ENCODE measurements at places on chromosomes 3 and 15. TPM values are rescaled to one million over a fixed set of nuclear protein-coding genes. Genes with fewer than 3 reads are reported as not detected.

The GALNT15 gene
- 222 TPM for total RNA-seq

The GOLGA6D gene
- total RNA-seq: not detected

GRCh38 chr3:37772773-37773354 is 88.8 kb upstream of the CTDSPL start:
- no peak overlapping the region for H3K4me3 ChIP-seq
- H3K36me3 ChIP-seq: peaks cover 10% of the 10 kb centered on the region
- no peaks in the 10 kb centered on the region for H3K27me3 ChIP-seq
- DNase-seq: no peak
- H3K27ac ChIP-seq: peak overlapping the region; percentile 81
- H3K4me1 ChIP-seq: peaks cover 13% of the 10 kb centered on the region

DNA sequence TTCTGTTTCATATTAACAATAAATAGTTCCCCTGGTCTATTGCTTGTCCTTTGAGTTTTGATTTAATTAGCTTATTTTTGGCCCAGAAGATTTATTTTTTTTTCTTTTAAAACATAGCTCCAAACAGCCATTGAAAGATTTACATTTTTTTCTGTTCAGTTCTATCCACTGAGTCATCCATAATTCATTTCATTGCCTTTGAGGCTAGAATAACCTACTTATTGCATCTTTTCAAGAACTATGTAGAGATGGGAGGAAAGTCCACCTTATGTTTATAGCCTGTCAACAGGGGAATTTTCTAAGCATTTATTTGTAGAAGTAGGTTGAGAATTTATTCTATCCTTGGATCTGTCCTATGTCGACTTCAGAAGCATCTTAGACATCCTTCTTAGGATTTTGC is 53.4 kb upstream of the CHD2 start:
- H3K4me3 ChIP-seq: no peak overlapping the region
- H3K36me3 ChIP-seq: no peaks in the 10 kb centered on the region
- no peaks in the 10 kb centered on the region for H3K27me3 ChIP-seq
- DNase-seq: no peak

DNA sequence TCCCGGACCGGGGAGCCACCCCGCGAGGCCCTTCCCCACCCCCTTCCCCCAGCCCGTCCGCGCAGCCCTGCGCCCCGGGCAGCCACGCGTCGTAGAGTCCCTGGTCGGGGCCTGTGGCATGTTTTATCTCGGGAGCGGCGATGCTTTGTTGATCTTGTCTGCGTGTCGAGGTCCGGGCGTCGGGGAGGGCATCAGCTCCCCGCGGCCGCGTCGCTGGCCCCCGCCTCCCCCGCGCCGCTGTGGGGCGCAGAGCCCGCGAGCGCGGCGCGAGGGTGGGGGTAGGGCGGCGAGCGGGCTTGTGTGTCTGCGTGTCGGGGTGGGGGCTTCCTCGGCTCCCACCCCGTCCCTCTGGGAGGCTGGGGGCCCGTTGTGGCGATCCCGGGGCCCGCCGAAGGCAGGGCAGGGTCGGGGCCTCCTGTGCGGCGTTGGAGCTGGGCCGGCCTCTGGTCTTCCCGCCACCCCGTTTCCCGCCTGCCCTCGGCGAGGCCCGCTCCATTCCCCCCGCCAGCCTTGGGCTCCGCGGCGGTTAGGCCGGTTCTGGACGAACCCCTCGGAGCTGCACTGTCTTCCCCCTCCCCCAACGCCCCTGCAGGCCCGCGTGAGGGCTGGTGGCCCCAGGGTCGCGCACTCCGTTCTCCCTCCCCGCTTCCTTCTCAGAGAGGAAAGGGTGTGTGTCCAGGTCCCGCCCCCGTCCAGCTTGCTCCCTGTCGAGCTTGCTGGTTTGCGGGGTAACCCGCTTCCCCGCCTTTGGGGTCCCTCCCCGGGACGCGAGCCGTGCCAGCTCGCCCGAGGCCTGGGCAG is 695 bp downstream of the GMPS start:
- peak overlapping the region; percentile 96 for H3K27ac ChIP-seq
- peak; percentile 81 for DNase-seq
- H3K4me3 ChIP-seq: peak overlapping the region; percentile 77
- peaks cover 26% of the 10 kb centered on the region for H3K4me1 ChIP-seq
- H3K27me3 ChIP-seq: no peaks in the 10 kb centered on the region

DNA sequence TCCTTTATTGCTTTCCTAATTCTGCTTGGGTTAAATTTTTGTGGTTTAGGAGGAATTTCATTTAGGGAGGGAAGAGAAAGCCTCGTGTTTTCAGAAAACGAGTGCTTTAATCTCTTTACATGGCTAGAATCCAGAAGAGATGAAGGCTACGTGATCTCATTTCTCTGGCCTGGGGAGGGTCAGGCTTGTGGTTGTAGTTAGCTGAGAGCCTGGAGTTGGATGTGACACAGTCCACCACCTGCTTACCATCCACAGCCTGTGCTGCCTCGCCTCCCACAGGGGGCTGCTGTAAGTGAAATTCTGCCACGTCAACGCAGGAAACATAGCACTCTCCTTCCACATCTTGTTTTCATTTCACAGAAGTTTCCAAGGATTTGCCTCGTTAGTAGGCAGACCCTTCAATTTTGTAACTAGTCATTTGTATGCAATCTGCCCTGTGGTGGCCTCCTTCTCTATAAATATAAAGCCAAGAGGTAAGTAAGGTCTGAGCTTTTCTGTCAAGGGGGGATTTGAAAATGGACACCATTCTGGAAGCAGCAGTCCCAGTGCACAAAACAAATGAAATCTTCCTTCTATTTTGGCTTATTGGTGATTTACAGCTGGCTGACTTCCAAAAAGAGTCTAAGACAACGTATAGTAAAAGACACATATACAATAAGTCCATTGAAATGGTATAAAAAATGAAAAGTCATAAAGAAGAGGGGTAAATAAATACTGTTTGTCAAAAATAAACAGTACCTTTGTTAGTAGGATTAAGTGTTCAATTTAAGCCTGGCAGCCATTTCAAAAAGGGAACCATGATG is 3.4 kb downstream of the GXYLT2 start:
- no peaks in the 10 kb centered on the region for H3K27me3 ChIP-seq
- peak overlapping the region; percentile 60 for H3K27ac ChIP-seq
- DNase-seq: no peak
- peak overlapping the region; percentile 80 for H3K4me3 ChIP-seq
- no peaks in the 10 kb centered on the region for H3K36me3 ChIP-seq

DNA sequence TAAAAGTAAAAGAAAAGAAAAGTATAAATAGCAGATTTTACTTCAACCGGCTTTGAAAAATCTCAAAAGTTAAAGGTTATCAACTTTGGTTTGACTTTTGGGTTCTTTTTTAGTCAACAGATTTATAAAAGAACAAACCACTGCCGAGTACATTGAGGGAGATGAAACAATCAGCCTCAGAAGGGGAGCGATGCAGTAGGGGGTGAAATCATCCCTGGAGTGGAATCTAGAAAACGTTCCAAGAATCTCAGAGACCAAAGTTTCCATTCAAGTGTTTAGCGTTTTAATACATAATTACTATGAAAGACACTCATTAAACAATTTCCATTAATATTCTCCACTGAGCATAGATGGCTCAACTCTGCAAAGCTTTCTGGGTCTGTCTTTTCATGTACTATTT is 745.5 kb downstream of the NR2F2 start:
- no peaks in the 10 kb centered on the region for H3K4me1 ChIP-seq
- no peaks in the 10 kb centered on the region for H3K27me3 ChIP-seq
- DNase-seq: no peak
- no peak overlapping the region for H3K4me3 ChIP-seq

GRCh38 chr15:60480149-60480548 is 1.2 kb upstream of the ICE2 start:
- no peak overlapping the region for H3K4me3 ChIP-seq
- peaks cover 3% of the 10 kb centered on the region for H3K36me3 ChIP-seq
- no peak for DNase-seq
- no peak overlapping the region for H3K27ac ChIP-seq
- no peaks in the 10 kb centered on the region for H3K27me3 ChIP-seq
